ENCODE measurements at places on chromosomes 5 and 9.

GRCh38 chr5:149256451-149256850 lies 15.2 kb upstream of the AFAP1L1 start:
- no peak for DNase-seq
- no peak overlapping the region for H3K27ac ChIP-seq
- H3K4me1 ChIP-seq = no peaks in the 10 kb centered on the region

GRCh38 chr9:31847963-31848362 lies 536.5 kb upstream of the ACO1 start:
- no peaks in the 10 kb centered on the region for H3K27me3 ChIP-seq
- H3K27ac ChIP-seq = no peak overlapping the region
- no peak overlapping the region for H3K4me3 ChIP-seq
- no peaks in the 10 kb centered on the region for H3K36me3 ChIP-seq
- no peaks in the 10 kb centered on the region for H3K4me1 ChIP-seq

GRCh38 chr9:105541838-105542237 lies 16.1 kb upstream of the FKTN start:
- H3K4me1 ChIP-seq = no peaks in the 10 kb centered on the region
- no peaks in the 10 kb centered on the region for H3K36me3 ChIP-seq
- no peak overlapping the region for H3K4me3 ChIP-seq
- no peaks in the 10 kb centered on the region for H3K27me3 ChIP-seq

DNA sequence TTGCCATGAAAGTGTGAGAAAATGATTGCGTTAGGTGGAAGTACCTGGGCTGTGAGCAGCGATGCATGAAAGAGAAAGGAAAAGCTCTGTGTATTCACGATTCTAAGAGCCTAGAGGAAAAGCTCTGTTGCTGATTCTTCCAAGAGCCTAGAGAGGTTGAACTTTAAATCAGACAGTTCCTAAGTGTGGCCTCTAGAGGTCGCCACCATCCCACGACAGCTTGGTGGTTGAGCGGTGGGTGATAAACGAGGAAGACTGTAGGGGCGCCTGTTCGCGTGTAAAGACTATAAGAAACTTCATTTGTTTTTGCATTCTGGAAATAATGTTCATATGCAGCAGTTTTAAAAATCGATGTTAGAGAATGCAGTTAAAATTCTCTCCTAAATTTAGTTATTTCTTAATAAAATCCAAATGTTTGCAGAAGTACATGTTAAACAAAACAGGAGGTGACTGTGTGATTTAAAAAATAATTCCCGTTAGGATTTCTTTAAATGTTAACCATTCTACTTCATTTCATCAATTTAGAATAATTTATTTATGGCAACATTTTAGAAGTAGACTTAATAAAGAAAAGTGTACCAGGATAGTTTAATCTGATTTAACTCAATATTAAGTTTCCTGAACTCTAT lies 107.7 kb downstream of the TENT4A start:
- no peaks in the 10 kb centered on the region for H3K4me1 ChIP-seq
- no peak overlapping the region for H3K4me3 ChIP-seq
- peak; percentile 32 for DNase-seq
- no peaks in the 10 kb centered on the region for H3K27me3 ChIP-seq

- H3K36me3 ChIP-seq = no peaks in the 10 kb centered on the region
- H3K4me1 ChIP-seq = no peaks in the 10 kb centered on the region
- H3K27ac ChIP-seq = no peak overlapping the region
- no peak for DNase-seq
- no peaks in the 10 kb centered on the region for H3K27me3 ChIP-seq
- no peak overlapping the region for H3K4me3 ChIP-seq
Measured at GRCh38 chr5:52491071-52491787, 296.5 kb upstream of the ITGA1 start.

GRCh38 chr5:5419291-5420210 lies 2.9 kb upstream of the ICE1 start:
- H3K36me3 ChIP-seq = no peaks in the 10 kb centered on the region
- DNase-seq = no peak
- peaks cover 6% of the 10 kb centered on the region for H3K4me1 ChIP-seq
- no peak overlapping the region for H3K4me3 ChIP-seq
- no peak overlapping the region for H3K27ac ChIP-seq
- H3K27me3 ChIP-seq = no peaks in the 10 kb centered on the region

DNA sequence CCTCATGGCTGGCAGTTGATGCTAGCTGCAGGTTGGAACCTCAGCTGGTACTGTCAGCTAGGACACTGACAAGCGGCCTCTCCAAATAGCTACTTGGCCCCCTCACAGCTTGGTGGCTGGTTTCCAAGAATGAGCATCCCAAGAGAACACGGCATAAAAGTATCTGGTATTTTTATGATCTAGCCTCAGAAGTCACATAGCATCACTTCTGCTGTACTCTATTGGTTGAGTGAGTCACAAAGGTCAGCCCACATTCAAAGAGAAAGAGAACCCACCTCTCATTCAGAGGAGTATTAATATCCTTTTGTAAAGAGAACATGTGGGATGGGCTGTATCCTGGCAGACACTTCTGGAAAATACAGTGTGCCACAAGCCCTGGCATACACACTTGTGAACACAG lies 6.0 kb upstream of the SIL1 start:
- no peak overlapping the region for H3K4me3 ChIP-seq
- DNase-seq = no peak
- no peak overlapping the region for H3K27ac ChIP-seq
- no peaks in the 10 kb centered on the region for H3K36me3 ChIP-seq

- peak; percentile 96 for DNase-seq
- peak overlapping the region; percentile 85 for H3K27ac ChIP-seq
- peaks cover 63% of the 10 kb centered on the region for H3K4me1 ChIP-seq
- peaks cover 3% of the 10 kb centered on the region for H3K36me3 ChIP-seq
- no peak overlapping the region for H3K4me3 ChIP-seq
Measured at GRCh38 chr9:130451509-130452388, 7.0 kb downstream of the ASS1 start.

DNA sequence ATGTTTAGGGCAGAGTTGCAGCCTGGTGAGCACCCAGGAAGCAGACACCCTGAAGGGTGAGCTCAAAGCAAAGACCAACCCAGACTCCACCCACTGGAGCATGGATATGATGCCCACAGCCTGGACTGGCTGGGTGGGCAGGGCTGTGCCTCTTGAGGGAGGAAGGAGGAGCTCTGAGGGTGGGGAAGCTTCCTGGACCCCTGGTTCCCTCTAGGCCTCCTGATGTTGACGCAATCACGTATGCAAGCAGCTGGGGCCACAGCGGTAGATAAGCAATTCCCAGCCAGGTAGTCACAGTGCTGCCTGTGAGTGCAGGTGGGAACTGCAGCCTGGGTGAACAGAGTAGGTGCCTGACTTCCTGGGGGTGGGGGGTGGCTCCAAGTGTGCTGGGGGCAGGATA lies 271.5 kb downstream of the CDK5RAP2 start:
- H3K4me3 ChIP-seq = no peak overlapping the region
- no peaks in the 10 kb centered on the region for H3K4me1 ChIP-seq
- no peak overlapping the region for H3K27ac ChIP-seq
- no peaks in the 10 kb centered on the region for H3K27me3 ChIP-seq
- DNase-seq = no peak
- no peaks in the 10 kb centered on the region for H3K36me3 ChIP-seq

GRCh38 chr5:157651623-157652376 lies 438 bp downstream of the SOX30 start:
- peak overlapping the region; percentile 36 for H3K4me3 ChIP-seq
- H3K36me3 ChIP-seq = no peaks in the 10 kb centered on the region
- no peaks in the 10 kb centered on the region for H3K27me3 ChIP-seq
- peak; percentile 86 for DNase-seq

- H3K27ac ChIP-seq = no peak overlapping the region
- no peak overlapping the region for H3K4me3 ChIP-seq
- H3K36me3 ChIP-seq = no peaks in the 10 kb centered on the region
- H3K4me1 ChIP-seq = no peaks in the 10 kb centered on the region
Measured at GRCh38 chr9:124108216-124108615, 96.6 kb downstream of the LHX2 start.

GRCh38 chr5:125153231-125153630 lies 406.8 kb upstream of the ZNF608 start:
- H3K27me3 ChIP-seq = no peaks in the 10 kb centered on the region
- H3K4me1 ChIP-seq = peaks cover 5% of the 10 kb centered on the region
- DNase-seq = no peak
- H3K27ac ChIP-seq = no peak overlapping the region
- no peaks in the 10 kb centered on the region for H3K36me3 ChIP-seq

DNA sequence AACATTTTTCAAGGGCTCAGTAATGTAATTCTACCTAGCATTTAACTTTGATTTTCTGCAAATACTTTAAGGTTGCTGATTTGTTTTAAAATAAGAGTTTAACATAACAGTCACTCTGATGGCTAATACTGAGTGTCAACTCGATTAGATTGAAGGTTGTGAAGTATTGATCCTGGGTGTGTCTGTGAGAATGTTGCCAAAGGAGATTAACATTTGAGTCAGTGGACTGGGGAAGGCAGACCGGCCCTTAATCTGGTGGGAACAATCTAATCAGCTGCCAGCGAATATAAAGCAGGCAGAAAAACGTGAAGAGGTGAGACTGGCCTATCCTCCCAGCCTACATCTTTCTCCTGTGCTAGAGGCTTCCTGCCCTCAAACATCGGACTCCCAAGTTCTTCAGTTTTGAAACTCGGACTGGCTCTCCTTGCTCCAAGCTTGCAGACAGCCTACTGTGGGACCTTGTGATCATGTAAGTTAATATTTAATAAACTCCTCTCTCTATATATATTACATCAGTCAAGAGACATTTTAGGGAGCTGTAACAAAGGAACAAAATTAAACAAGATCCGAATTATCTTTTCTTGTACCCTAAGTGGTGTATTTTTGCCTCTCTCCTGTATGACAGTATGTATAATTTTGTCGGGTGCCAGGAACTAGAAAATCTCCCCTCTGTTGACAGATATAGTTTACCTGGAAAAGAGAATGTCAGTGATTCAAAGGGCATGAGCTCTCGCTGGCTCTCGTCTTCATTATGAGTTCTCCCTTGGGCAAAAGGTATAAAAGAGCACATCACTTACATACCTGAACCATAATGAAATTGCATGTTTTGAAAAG lies 576.1 kb downstream of the LRRC70 start:
- H3K27ac ChIP-seq = no peak overlapping the region
- H3K4me3 ChIP-seq = no peak overlapping the region
- H3K36me3 ChIP-seq = no peaks in the 10 kb centered on the region

DNA sequence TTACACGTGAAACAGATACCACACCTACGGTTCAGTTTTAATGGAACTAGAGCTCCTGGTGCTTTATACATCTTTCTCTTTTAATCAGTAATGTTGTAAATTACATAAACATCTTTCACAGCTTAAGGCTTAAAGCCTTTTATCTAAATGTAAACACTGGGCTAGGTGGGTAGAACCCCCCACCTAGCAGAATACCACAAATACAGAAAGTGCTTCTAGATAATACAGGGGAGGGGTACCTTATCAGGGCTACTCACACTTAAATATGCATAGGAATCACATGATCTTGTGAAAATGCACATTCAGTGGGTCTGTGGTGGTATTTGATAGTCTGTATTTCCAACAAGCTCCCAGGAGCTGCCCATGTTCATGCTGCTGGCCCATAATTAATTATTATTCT lies 256.4 kb upstream of the TARS1 start:
- H3K36me3 ChIP-seq = no peaks in the 10 kb centered on the region
- H3K4me1 ChIP-seq = no peaks in the 10 kb centered on the region
- no peak overlapping the region for H3K4me3 ChIP-seq
- DNase-seq = no peak
- H3K27ac ChIP-seq = no peak overlapping the region

DNA sequence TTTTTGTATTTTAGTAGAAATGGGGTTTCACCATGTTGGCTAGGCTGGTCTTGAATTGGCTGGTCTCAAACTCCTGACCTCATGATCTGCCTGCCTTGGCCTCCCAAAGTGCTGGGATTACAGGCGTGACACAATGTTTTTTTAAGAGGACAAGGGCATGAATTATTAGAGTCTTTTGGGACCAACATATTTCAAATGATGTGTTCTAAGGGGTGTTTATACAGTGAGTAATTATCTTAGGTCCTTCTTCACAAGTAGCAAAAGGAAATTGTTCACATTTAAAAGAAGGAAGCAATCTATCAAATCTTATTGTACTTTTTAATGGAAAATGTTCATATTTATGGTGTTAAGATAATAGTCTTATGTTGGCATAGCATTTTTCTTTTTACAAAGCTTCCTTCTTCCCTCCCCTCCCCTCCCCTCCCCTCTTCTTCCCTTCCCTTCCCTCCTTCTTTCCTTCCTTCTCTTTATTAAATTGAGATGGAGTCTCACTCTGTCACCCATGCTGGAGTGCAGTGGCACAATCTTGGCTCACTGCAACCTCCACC lies 6.7 kb downstream of the GNG10 start:
- H3K27ac ChIP-seq = no peak overlapping the region
- H3K27me3 ChIP-seq = no peaks in the 10 kb centered on the region
- peaks cover 6% of the 10 kb centered on the region for H3K4me1 ChIP-seq
- no peak overlapping the region for H3K4me3 ChIP-seq
- no peaks in the 10 kb centered on the region for H3K36me3 ChIP-seq

DNA sequence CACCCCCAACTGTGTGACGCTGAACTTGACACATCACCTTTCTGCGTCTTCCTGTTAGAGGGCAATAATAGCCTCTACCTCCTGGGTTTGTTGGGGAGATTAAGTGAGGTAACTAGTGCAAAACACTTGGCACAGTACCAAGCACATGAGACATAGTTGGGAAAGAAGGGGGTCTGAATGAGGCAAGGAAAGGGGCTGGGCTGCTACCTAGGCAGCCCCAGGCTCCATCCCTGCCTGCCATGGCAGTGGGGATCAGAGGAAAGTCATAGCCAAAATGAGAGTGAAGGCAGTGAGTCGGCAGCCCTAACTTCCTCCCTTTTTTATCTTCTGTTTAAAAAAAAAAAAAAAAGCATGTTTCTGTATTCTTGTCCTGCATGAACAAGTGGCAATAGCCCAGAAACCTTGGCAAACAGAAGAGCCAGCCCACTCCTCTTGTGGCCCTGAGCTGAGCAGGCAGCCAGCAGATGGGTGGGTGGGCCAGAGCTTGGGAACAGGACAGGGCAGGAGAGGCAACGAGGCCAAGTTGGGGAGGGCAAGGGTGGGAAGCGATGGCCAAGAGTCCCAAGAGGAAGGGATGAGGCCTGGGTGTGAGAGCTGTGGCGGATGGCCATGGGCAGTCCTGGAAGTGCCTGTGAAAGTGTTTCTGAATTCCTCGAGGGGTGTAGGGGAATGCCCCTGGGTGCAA lies 11.4 kb downstream of the CAMK2A start:
- no peaks in the 10 kb centered on the region for H3K27me3 ChIP-seq
- H3K4me1 ChIP-seq = no peaks in the 10 kb centered on the region
- no peak overlapping the region for H3K27ac ChIP-seq
- H3K36me3 ChIP-seq = no peaks in the 10 kb centered on the region
- H3K4me3 ChIP-seq = no peak overlapping the region

GRCh38 chr9:136926154-136926704 lies 18.3 kb downstream of the FBXW5 start:
- H3K27me3 ChIP-seq = no peaks in the 10 kb centered on the region
- peaks cover 2% of the 10 kb centered on the region for H3K36me3 ChIP-seq
- no peak overlapping the region for H3K27ac ChIP-seq
- no peaks in the 10 kb centered on the region for H3K4me1 ChIP-seq

GRCh38 chr5:15044521-15044920 lies 172.9 kb upstream of the ANKH start:
- no peaks in the 10 kb centered on the region for H3K27me3 ChIP-seq
- H3K4me1 ChIP-seq = no peaks in the 10 kb centered on the region
- no peak overlapping the region for H3K4me3 ChIP-seq
- DNase-seq = no peak
